Cortex of kidney (tissue), 1 donor: ENCODE measurements at places on chromosomes 4 and X.

GRCh38 chr4:54525602-54526001 is 132.2 kb upstream of the KIT start:
- DNase-seq, result no peak

DNA sequence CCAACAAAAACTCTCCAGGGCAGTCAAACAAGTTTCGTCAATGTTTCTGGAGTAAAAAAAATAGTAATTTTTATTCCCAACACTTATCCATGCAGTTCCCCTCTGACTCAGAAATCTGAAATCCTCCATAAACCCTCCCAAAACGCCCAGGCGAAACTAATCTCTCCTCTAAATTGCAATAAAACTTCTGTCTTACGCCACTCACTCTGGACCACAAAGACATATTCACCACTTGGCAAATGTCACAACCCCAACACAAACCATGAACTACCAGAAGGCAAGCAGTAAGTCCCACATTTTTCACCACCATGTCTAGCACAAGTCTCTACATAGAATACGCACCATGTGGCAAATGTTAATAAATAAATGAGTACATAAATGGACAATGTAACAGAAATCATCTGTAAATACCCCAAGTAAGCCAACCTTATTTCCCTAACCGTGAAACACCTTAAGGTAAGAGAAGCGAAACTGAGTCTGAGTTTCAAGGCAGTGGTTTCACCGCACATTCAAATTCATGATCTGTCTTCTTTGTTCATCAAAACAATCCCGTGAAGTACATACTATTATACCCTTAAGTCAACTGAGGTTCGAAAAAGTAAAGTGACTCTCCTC is 1.6 kb downstream of the PAPSS1 start:
- no peak for DNase-seq

GRCh38 chr4:127622921-127623796 is 9.6 kb upstream of the INTU start:
- no peak for DNase-seq

DNA sequence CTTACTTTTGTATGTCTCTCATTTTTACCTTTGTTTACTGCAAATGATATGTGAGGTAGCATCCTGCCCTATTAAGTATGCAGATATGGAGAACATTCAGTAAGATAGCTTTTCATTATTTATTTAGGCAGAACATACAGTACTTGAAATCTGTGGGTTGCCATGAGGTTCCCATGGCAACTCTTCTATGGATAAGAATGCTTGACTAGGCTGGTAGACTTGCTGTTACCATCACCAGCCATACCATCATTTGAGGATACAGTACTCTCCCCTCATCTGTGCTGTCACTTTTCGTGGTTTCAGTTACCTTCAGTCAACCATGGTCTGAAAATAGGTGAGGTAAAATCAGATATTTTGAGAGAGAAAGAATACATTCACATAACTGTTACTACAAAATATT is 56.7 kb downstream of the NAF1 start:
- no peak for DNase-seq

DNA sequence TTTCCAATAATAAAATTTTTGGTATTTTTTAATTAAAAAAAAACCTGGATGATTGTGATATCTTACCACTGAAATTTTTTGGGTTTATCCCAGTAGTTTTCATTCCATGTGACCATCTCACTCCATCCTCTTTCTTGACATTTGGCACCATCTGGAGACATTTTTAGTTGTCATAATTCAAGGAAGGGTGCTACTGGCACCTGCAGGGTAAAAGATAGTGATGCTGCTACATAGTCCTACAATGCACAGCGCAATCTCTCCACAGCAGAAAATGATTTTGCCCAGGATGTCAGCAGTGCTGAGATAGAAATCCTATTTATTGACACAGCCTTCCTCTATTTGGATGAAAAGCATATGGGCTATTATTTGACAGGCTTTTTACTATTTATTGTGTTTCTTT is 79.3 kb downstream of the RBPJ start:
- no peak for DNase-seq

DNA sequence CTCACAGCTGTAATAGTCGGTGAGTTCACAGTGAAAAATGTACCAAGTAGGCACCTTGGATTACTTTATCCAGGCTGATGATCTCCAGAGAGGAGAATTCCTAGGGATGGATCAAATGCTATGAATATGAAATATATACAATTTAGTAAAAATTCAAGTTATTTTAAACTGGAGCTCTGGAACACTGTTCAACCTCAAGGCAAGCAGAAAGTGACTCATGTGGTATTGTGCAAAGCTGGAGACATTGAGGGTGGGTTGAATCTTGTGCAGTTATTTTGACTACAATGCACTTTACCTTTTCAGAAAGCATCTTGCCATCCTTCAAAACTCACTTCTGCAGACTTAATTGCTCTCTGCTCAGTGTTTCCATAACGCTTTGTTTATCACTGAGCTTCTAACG is 43.4 kb downstream of the OSTC start:
- no peak for DNase-seq

GRCh38 chrX:150465881-150466775 is 102.3 kb upstream of the MTM1 start:
- DNase-seq, result peak; percentile 1

GRCh38 chr4:7897811-7898210 is 41.9 kb downstream of the AFAP1 start:
- no peak for DNase-seq

DNA sequence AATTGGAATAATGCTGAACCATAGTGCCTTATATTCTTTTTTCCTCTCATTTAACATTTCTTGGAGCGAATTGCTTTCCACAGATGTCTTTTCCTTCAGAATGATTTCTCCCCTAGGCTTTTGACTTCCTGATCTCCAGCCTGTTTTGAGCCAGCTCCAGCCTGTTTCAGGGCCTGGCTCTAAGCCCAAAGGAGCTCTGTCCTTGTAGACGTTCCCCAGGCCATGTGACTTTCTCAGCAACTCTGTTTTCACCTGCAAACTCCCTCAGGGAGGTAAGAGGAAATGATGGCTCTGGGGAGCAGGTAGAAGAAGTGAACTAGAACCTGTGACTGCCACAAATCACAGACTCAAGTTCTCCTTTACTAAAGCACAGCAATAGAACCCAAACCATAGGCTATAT is 89.1 kb downstream of the AKAP4 start:
- DNase-seq, result no peak

DNA sequence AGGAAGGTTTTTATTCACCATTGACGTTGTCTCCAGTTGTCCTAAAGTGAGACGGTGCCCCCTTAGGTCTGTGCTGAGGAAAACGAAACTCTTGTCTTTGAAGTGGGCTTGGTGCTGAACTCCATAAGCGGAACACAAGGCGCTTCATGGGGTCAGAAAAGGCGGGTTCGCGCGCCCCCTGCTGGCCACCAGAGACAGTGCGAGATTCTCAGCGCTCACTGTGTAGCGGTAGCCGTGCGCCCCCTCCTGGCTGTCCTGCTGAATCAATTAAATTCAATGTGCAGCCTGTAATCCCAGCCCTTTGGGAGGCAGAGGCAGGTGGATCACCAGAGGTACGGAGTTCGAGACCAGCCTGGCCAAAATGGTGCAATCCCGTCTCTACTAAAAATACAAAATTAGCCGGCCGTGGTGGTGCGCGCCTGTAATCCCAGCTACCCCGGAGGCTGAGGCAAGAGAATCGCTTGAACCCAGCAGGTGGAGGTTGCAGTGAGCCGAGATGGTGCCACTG is 64.1 kb downstream of the RLIM start:
- DNase-seq, result peak; percentile 6

GRCh38 chr4:105460306-105460705 is 13.6 kb downstream of the PPA2 start:
- DNase-seq, result no peak

DNA sequence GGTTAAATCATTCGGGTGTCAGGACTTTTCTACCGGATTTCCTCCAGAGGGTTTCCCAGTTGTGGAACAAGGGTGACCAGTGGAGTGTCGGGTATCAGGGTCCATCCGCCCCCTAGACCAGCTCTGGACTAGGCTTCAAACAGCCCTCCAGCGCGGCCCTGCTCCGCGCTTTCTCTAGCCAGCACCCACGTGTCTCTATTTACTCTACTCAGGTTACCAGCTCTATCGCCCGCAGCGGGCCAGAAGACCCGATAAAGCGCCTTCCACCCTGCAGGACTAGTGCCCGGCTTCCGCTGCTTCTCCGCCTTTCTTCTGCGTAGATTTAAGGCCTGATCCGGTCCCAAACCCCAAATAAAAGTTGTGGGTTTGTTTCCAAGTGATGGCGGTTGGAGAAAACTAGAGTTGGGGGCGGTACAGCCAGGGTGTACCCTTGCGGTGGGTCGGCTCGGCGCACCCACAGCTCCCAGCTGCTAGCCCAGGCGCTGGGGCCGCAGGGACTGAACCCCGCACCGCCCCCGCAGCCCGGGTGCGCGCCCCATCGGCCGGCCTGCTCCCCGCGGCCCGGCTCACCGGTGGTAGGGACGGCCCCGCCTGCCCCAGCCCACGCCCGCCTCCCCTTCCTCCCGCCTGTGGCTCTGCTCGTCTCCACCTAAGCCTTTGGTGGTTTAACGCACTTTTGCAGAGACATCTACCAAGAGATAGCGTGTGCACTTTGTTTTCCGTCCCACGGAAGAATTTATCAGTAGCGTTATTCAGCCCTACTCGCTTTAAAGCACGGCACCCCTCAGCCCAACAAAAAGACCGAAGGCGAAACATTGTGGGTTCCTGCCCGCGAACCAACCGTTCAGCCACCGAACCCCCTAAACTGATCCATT is 2.1 kb downstream of the LEF1 start:
- DNase-seq, result no peak

DNA sequence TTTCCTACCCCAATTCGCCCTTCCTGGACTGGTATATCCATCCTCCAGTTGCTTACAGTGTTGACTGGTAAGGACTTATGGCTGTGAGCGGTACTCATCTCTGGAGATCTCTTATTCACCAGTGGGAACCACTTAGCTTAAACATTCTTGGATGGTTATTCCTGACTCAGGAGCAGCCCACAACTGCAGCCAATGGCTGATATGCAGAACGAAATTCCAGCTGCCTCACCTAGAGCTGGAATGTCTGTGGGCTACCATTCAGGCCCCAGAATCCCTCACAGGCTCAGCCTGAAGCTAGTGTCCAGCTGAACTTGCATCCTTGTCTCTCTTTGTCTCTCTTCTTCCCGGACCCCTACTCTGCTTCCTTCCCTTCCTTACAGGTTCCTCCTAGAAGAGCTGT is 138.9 kb upstream of the SMIM31 start:
- DNase-seq, result no peak

- DNase-seq, result no peak
Observed at GRCh38 chrX:72396117-72396516, 90.4 kb upstream of the CITED1 start.

GRCh38 chr4:140811429-140811828 is 55.2 kb upstream of the TBC1D9 start:
- DNase-seq, result no peak
